ENCODE measurements at places on chromosomes 5 and 9. TPM values are rescaled to one million over a fixed set of nuclear protein-coding genes. Genes with fewer than 3 reads are reported as not detected.

GRCh38 chr5:150293091-150293941 is 3.7 kb upstream of the CAMK2A start:
- DNase-seq: peak; percentile 40

GRCh38 chr9:107286057-107286456 is 3.0 kb downstream of the RAD23B start:
- DNase-seq: no peak

DNA sequence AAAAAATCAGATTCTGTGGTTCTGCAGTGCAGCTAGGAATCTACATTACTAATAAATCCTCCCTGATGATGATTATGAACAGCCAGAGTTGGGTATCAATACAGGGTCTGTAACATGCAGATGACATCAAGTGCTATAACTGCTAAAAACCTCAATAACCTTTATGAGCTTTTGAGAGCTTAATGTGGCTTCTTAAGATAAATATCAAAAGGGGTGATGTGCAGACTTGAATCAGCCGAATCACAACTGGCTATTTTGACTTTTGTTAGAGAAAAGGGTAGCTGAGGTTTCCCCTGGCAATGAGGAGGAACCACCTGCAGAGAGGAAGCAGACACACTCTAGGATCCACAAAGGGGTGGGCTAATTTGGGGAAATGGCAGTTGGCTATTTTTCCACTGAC is 30.2 kb downstream of the CAPSL start:
- DNase-seq: no peak

GRCh38 chr5:126417178-126417577 is 6.0 kb upstream of the GRAMD2B start:
- no peak for DNase-seq

GRCh38 chr5:57246426-57246825 is 72.6 kb downstream of the GPBP1 start:
- no peak for DNase-seq

GRCh38 chr9:35858458-35858857 is 11.7 kb downstream of the OR13J1 start:
- no peak for DNase-seq

- DNase-seq: peak; percentile 25
Measured at GRCh38 chr9:89879276-89879675, 274.5 kb downstream of the GADD45G start.

DNA sequence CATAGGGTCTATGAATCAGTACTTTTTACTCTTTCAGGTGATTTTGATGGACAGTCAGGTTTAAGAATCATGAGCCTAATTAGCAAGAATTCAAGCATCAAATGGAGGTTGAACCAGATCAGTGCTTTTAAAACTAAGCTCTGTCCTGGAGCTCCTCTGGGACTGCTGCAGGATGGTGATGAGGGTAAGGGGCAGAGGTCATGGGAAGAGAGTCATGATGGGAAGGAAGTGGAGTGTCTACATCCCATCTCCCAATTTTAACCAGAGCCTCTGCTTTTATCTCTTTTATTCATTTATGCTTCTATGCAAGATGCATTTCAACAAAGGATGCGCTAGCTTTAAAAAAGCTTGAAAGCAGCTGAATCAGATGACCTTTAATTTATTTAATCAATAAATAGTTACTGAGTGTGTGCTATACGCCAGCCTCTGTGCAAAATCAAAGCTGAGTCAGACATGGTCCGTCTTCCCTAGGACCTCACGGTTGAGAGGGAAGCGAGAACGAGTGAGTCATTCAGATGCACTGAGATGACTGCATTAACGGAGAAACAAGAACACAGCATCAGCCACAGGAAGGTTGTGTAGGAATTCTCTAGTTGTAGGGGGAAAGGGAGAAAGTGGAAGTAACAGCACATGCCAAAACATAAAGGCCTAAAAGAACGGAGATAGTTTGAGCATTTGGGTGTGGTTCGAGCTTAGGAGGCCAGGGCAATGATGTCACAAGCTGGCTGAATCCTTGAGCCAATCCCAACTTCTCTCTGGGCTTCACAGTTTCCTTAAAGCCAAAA is 441.6 kb upstream of the BRINP1 start:
- no peak for DNase-seq

GRCh38 chr9:127503379-127503921 is 52.1 kb downstream of the LRSAM1 start:
- no peak for DNase-seq

DNA sequence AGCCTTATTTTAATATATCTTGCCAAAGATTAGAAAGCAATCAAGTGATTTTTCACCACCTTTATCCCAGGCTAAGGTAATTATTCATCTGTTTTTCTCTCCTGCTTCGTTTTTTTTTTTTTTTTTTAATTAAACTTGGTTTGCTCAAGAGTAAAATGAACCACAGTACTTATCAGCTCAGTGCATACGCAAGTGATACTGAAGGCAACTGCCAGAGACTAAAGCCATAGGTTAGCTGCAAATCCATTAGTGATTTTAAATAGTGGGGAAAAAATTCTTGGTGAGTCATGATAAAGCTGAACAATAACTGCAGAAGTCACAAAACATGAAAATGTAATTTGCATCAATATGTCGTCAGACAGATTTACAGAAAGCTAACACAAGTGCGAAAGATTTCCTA is 829.1 kb downstream of the PTPRD start:
- no peak for DNase-seq

GRCh38 chr9:113989017-113989713 is 88.9 kb downstream of the AMBP start:
- peak; percentile 89 for DNase-seq

- DNase-seq: no peak
Measured at GRCh38 chr5:14790220-14790619, 81.4 kb downstream of the ANKH start.

DNA sequence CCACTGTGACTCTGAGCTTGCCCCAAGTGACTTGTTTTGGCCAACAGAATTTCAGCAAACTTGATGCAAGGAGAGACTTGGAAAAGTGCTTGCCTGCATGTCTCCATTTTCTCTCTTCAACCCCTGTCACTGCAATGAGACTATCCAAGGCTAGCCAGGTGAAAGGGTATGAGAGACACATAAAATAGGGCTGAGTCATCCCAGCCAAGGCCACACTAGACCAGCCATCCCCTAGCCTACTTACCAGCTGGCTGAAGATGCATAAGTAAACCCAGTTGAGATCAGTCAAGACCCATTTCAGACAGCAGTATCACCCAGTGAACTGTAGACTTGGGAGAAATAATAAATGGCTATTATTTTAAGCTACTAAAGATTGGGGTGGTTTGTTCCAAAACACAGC is 52.9 kb upstream of the VLDLR start:
- no peak for DNase-seq

DNA sequence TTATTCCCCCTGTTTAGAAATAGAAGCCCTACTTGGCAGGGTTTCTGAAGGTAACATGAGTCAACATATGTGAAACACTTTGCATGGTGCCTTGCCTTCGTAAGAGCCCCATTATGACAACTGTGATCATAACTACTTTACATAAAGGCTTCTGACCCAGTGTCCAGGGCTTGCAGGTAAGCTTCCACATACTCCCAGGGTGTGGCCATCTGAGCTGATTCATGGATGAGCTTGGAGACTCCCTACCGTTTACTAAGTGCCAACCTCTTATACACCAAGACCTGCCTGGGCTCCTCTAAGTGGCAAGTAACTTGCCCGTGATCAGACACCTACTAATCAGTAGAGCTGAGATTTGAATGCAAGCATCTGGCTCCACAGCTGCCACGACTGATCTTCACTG is 62.8 kb upstream of the C5orf58 start:
- DNase-seq: no peak

DNA sequence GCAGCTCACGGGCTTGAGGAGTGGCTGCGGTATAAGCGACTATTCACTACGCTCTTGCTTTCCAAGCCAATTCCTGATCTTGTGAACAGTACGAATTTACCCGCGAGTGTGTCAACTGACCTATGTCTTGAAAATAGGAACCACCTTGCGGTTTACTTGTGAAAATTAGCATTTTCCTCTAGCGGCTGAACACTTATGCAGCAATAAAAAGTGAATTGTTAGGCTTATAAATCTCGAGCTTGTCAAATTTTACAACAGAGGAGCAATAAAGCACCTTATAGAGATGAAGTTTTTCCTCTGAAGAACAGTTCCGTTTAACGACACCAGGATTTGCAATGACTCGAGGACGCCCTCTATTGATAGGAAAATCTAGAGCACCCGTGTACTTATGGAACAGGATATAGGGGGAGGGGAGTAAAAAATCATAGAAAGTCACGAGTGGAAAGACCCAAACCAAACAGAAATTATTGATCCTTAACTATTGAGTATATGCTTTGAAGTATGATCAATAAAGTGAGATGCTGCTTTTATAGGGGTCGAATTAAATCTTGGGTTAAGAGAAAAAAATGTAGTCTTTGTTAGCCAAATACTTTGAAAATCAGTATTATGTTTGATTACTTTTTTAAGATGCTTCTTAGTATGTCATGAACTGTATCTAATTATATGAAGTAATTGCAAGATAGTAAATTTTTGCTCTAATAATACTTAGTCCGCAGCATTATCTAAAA is 1.9 kb upstream of the RGMB start:
- no peak for DNase-seq

DNA sequence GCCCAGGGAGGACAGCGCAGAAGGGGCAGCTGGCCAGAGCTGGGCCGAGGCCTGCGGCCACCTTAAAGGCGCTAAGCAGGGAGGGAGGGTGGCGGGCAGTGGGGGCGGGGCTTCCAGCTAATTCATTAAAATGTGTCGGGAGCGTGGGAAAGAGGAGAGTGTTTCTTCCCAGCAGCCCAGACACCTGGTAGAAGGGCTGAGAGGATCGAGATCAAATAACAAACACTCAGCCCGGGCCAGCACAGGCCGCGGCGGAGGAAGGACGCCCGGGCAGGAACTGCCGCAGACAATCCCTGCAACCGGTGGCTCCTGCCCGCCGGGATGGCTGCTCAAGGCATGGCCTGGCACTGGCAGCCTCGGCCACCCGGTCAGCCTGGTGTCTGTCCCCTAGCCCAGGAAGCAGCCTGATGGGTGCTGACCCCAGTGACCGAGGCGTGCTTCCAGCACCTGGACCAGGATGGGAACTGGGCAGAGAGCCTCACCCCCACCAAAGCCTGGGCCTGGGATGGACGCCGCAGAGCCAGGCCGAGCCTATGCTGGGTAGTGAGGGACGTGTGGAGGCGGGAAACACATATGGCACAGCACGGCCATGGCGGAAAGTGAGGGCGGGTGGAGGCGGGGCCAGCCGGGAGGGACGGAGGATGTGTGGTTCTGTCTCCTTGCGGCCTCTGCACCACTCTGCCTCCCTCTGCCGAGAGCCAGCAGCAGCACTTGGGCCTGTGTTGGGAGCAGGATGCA is 3.2 kb upstream of the NRARP start:
- DNase-seq: peak; percentile 75

- DNase-seq: no peak
Measured at GRCh38 chr9:99811598-99812383, 9.9 kb upstream of the NR4A3 start.

DNA sequence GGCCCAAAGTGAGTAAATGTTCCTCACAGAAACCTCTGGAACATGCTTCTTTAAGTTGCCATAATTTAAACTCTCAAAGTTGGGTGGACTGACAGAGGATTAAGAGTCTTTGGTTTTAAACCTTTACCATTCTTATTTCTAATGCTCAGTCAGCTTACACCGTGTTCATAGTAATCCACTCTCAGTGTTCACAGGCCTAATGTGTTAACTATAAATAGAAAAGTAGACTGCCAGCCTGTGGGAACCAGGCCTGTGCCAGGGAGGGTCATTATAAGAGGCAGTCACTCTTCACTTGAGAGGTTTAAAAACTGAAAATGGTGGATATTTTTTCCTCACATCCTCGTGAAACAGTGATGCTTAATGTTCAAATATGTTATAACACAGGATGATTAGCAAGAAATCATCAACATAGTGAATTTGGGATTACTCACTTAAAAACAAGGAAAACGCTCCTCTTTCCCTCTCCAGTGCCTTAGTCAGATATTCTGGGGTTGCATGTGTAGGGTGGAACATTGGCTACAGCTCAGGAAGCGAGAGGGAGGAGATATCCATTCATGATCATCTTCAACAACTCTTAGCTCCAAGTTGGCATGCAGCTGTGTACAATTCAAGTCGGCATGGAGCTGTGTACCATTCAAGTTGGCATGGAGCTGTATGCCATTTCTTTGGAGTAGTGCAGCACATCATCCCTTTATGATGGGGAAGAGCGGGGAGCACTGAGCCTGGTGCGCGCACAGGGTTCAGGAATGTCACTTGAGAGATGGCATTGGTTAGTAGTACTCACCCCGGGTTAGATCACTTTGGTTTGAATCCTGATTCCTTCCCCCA is 65.8 kb downstream of the KIAA1958 start:
- no peak for DNase-seq

GRCh38 chr5:124229352-124229751 is 517.1 kb downstream of the ZNF608 start:
- no peak for DNase-seq

GRCh38 chr9:70117835-70118319 is 74.2 kb downstream of the MAMDC2 start:
- no peak for DNase-seq

DNA sequence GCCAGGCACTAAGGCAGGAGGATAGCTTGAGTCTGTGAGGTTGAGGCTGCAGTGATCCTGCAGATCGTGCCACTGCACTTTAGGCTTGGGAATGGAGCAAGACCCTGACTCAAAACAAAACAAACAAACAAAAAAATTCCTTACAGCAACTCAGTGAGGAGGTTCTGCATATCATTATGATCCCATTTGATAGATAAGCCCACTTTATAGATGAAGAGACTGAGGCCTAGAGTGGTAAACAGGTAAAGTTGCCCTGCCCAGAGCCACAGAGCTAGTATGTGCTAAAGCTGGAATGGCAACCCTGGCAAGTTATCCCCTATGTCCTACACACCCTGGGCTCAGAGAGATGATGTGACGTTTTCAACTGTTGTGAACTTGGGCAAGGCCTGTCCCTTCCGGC is 7.2 kb downstream of the AIF1L start:
- DNase-seq: no peak

DNA sequence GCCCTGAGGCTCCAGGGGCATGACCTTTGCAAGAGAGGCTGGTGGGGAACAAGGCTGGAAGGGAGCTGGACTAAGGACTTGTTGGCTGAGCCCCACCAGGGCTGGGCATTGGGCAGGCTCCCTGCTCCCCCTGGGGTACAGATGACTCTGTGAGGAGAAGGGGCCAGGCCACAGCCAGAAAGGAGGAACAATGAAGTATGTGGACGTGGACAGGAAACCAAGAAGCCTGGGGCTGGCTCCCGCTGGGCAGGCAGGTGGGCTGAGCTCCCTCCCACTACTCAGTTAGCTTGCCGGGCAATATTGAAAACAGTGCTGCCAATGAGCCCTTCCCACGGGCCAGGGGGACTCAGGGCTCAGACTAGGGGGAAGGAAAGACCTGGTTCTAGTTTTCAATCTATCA is 66.1 kb upstream of the SPTLC1 start:
- no peak for DNase-seq

- DNase-seq: peak; percentile 89
Measured at GRCh38 chr9:128091144-128091543, 23.1 kb downstream of the SLC25A25 start.

Gene SPRY4
- 49.8 TPM for total RNA-seq

Gene GNAQ
- total RNA-seq: 80.2 TPM

Gene GLDC
- 0.63 TPM for total RNA-seq

Gene ELOVL7
- total RNA-seq: 10.5 TPM

Gene ACTBL2
- total RNA-seq: not detected

Gene ADAMTS12
- total RNA-seq: 3.6 TPM

Gene GFI1B
- total RNA-seq: not detected

Gene ARHGEF28
- total RNA-seq: 18.0 TPM

Gene LCN9
- total RNA-seq: not detected

Gene CBY3
- total RNA-seq: not detected

Gene ARHGAP26
- total RNA-seq: 70.7 TPM
